ENCODE measurements at places on chromosomes 4 and X.

- no peak for DNase-seq
Measured at GRCh38 chr4:47721892-47722575, 115.8 kb downstream of the CORIN start.

DNA sequence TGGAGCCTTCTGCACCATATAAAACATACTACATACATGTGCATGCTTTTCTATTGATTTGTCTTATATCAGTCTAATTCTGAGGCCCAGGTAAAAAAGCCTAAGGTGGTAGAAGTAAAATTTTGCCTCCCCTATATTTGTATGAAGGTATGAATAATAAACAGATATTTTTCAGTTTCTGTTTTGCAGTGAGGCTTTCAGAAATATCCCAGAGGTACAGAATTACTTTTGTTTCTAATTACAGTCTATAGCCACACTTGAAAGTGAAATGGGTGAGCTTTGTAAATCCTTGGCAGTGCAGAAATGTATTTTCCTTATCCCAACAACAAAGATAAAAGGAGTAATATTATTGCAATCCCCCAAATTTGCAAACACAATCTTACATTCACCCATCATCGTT lies 59.5 kb downstream of the DDX60 start:
- DNase-seq, result no peak

GRCh38 chrX:150037041-150037440 lies 98.8 kb upstream of the EOLA2 start:
- no peak for DNase-seq

- DNase-seq, result no peak
Measured at GRCh38 chr4:1411436-1412375, 5.5 kb upstream of the NKX1-1 start.

DNA sequence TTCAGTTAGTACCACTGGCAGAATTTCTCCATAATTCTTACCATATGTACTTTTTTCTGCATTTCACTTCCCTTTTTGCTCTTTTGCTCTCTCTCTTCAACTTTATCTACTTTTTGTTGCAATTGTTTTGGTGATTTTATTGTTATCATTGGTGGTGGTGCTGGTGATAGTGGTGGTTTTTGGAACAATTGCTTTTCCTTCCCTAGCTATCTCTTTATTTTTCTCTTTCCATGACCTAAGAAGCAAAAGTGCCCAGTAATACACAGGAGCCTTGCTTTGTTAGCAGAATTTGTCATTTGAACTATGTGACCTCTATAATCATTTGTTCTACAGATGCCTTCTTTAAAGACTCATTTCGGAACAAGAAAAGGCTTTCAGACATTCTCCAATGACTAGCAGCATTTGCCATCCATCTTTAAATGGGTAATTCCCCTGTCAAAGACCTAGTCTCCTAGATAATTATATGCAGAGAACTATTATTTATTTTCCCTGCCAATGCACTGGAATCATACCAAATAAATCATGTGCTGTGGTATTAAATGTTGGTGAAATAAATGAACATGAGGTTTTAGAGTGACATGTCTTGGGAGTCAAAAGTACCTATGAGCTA lies 154.5 kb downstream of the GASK1B start:
- no peak for DNase-seq
